ENCODE measurements at places on chromosomes 11 and 22. TPM values are rescaled to one million over a fixed set of nuclear protein-coding genes. Genes with fewer than 3 reads are reported as not detected.

DNA sequence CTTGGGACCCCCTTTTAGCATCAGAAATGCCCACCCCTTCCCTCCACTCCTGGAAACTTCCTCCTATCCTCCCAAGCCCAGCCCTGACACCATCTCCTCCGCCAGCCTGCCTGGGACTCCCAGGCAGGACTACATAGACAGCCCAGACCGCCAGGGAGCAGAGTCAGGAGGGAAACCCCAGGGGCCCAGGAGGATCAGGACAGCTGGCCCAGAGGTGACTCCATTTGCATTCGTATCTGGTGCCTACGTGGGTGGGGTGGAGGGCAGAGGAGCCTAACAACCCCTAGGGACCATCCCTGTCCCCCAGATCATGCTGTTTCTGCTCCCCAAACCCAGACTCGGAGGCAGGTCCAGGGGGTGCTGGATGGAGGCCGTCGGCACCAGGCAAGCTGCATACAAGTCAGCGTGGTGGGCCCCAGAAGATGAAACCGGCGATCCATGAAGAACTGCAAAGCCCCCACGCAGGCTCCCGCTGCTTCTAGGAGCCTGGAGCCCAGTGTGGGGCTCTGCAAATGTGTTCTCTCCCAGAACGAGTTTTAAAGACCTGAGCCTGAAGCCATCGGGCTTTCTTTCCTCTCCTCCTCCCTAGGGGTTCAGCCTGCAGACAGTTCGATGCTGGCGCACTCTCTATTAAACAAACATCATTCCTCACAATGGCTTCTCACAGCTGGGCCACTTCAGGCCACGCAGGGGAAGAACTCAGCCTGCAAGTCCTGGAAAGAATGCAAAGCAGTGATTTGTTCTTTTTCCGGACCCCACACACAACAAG lies 1506.8 kb downstream of the BRD1 start:
- H3K4me1 ChIP-seq, result no peaks in the 10 kb centered on the region
- H3K36me3 ChIP-seq, result no peaks in the 10 kb centered on the region
- no peaks in the 10 kb centered on the region for H3K27me3 ChIP-seq
- no peak for DNase-seq

GRCh38 chr11:32149748-32150147 lies 58.9 kb downstream of the RCN1 start:
- H3K4me1 ChIP-seq, result no peaks in the 10 kb centered on the region
- H3K4me3 ChIP-seq, result no peak overlapping the region
- no peaks in the 10 kb centered on the region for H3K36me3 ChIP-seq
- no peak for DNase-seq

GRCh38 chr11:82927264-82927880 lies 25.8 kb downstream of the DDIAS start:
- H3K4me3 ChIP-seq, result no peak overlapping the region
- no peaks in the 10 kb centered on the region for H3K27me3 ChIP-seq
- no peaks in the 10 kb centered on the region for H3K36me3 ChIP-seq

DNA sequence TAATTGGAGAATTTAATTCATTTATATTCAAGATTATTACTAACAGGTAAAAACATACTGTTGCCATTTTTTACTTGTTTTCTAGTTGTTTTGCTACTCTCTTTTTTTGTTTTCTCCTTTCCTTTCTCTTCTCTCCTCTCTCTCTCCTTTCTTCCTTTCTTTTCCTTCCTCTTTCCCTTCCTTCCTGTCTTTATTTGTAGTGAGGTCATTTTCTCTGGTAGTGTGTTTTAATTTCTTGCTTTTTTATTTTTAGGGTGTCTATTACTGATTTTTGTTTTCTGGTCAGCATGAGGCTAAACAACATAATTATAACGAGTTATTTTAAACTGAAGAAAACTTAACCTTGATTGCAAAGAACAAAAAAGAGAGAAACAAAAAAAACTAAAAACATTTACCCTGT lies 112.4 kb upstream of the SERPIND1 start:
- H3K27ac ChIP-seq, result no peak overlapping the region
- H3K27me3 ChIP-seq, result no peaks in the 10 kb centered on the region
- H3K4me3 ChIP-seq, result no peak overlapping the region
- no peak for DNase-seq

Gene EHF
- total RNA-seq, result 0.35 TPM

Gene SLC22A25
- not detected for total RNA-seq

DNA sequence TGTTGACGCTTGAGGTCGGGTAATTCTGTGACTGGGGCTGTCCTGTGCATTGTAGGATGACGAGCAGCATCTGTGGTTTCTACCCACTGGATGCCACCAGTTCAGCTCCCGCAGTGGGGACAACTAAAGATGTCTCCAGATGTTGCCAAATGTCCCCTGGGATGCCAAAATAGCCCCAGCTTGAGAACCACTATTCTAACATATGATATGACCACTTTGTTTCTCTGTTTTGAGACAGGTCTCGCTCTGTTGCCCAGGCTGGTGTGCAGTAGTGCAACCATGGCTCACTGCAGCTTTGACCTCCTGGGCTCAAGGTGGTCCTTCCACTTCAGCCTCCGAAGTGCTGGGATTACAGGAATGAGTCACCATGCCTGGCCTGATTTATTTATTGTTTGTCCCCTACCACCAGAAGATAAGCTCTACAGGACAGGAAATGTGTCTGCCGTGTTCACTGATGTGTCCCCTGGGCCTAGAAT lies 4.4 kb upstream of the MEN1 start:
- H3K4me1 ChIP-seq, result no peaks in the 10 kb centered on the region
- DNase-seq, result no peak
- H3K4me3 ChIP-seq, result no peak overlapping the region
- no peaks in the 10 kb centered on the region for H3K27me3 ChIP-seq
- H3K27ac ChIP-seq, result no peak overlapping the region
- H3K36me3 ChIP-seq, result no peaks in the 10 kb centered on the region

Gene HPX
- total RNA-seq, result 0.72 TPM

- no peak overlapping the region for H3K4me3 ChIP-seq
- no peaks in the 10 kb centered on the region for H3K27me3 ChIP-seq
- no peaks in the 10 kb centered on the region for H3K4me1 ChIP-seq
- DNase-seq, result no peak
- H3K36me3 ChIP-seq, result no peaks in the 10 kb centered on the region
Measured at GRCh38 chr11:132638423-132638822, 893.9 kb downstream of the OPCML start.

- H3K36me3 ChIP-seq, result no peaks in the 10 kb centered on the region
- no peak overlapping the region for H3K4me3 ChIP-seq
- no peaks in the 10 kb centered on the region for H3K4me1 ChIP-seq
- DNase-seq, result no peak
Measured at GRCh38 chr11:111819161-111819828, 52.1 kb downstream of the ALG9 start.

Gene VSIG10L2
- total RNA-seq, result 0.57 TPM

- H3K27me3 ChIP-seq, result no peaks in the 10 kb centered on the region
- H3K36me3 ChIP-seq, result no peaks in the 10 kb centered on the region
- no peak within 1 kb of the TSS for H3K27ac ChIP-seq
- no peak within 1 kb of the TSS for H3K4me3 ChIP-seq
- no peaks in the 10 kb centered on the region for H3K4me1 ChIP-seq
Measured at GRCh38 chr11:62242021-62242420, at the start of gene SCGB1D2. TSS of gene SCGB1D2 (plus strand) at chr11:62242239. CDS start at chr11:62242308, 69 bp downstream.

- no peak overlapping the region for H3K27ac ChIP-seq
- no peaks in the 10 kb centered on the region for H3K27me3 ChIP-seq
- DNase-seq, result no peak
- no peaks in the 10 kb centered on the region for H3K4me1 ChIP-seq
Measured at GRCh38 chr11:102833731-102834130, 9.7 kb downstream of the MMP3 start.

DNA sequence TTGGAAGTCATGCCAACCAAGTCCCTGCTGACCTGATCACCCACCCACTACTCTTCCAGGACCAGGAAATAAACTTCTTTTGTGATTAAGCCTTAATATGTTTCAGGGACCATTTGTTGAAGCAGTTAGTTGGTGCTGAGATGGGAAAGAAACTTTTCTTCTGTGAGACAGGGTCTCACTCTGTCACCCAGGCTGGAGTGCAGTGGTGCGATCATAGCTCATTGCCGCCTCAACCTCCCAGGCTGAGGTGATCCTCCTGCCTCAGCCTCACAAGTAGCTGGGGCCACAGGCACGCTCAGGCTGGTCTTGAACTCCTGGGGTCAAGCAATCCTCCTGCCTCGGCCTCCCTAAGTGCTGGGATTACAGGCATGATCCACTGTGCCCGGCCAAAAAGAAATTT lies 10.6 kb downstream of the SUSD2 start:
- DNase-seq, result no peak
- no peaks in the 10 kb centered on the region for H3K36me3 ChIP-seq
- H3K27ac ChIP-seq, result no peak overlapping the region
- no peaks in the 10 kb centered on the region for H3K27me3 ChIP-seq
- H3K4me1 ChIP-seq, result peaks cover 5% of the 10 kb centered on the region
- no peak overlapping the region for H3K4me3 ChIP-seq

- H3K27me3 ChIP-seq, result no peaks in the 10 kb centered on the region
- H3K27ac ChIP-seq, result no peak overlapping the region
- DNase-seq, result no peak
- H3K36me3 ChIP-seq, result no peaks in the 10 kb centered on the region
Measured at GRCh38 chr11:62013537-62014476, 46.4 kb upstream of the FTH1 start.

DNA sequence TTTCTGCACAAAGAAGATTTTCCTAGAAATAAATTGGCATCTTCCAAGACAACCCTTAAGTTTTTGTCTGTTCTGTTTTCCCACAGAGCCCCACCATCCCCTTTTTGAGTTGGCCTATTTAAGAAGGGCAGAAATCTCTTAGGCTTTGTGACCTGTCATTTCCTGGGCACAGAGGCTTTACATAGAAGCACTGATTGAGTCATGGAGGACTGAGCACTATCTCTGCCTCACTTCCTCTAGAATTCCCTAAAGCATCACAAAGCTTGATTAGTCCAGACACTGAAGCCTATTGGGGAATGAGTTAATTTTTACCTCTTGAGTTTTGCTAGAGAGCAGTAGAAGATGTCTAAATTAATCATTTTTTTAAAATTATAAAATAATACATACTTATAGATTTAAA lies 25.4 kb downstream of the TRIM44 start:
- no peaks in the 10 kb centered on the region for H3K36me3 ChIP-seq
- no peaks in the 10 kb centered on the region for H3K4me1 ChIP-seq
- H3K27me3 ChIP-seq, result no peaks in the 10 kb centered on the region

DNA sequence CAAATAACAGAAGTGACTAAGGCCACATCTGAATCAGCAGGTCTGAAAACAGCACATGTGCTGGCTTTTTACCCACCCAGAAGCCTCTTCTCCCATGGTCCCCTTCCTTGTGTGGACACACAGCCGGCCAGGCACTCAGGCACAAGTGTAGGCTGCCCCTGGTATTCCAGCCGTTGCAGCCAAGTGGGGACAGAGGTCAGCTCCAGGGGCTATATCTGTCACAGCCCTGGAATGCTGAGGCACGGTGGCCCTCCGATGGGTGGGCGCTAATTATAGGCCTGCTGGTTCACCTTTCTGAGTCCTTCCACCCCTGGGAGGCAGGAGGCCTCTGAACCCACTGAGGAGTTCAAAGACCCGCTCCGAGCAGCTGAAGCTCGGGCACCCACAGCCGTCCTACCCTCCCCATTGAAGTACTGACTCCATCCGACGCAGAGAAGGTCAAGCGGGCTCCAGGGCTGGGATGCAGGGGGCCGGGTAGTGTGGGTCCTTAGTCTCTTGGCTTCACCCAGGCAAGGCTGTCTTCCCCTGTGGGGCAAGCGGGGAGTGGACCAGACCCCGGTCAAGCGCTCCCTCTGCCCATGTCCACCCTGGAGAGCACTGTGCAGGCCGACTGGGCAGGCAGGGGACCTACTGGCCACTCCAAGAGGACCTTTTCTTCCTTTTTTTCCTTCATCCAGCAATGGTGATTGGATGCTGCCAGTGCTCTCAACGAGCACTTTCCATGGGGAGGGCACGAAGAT lies 14.3 kb downstream of the FGF3 start:
- no peaks in the 10 kb centered on the region for H3K4me1 ChIP-seq
- no peaks in the 10 kb centered on the region for H3K36me3 ChIP-seq
- DNase-seq, result no peak

Gene JAML
- total RNA-seq, result 1.1 TPM

DNA sequence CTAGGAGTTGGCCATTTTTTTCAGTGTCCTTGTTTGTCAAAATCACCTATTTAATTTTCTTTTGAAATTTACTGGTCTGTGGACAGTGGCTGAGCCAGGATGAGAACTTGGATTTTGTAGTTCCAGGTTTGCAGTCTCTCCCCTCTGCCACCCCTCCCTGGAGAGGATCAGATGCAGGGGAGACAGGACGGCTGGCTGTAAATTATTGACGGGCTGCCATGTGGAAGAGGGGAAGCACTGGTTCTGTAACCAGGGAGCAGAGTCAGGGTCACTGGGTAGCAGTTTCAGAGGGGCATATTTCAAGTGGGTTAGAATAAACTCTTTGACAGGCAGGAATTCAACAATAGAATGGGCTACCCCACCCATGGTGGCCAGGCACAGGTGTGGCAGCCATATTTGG lies 20.6 kb upstream of the YWHAH start:
- no peak overlapping the region for H3K27ac ChIP-seq
- H3K4me1 ChIP-seq, result no peaks in the 10 kb centered on the region
- no peak for DNase-seq

DNA sequence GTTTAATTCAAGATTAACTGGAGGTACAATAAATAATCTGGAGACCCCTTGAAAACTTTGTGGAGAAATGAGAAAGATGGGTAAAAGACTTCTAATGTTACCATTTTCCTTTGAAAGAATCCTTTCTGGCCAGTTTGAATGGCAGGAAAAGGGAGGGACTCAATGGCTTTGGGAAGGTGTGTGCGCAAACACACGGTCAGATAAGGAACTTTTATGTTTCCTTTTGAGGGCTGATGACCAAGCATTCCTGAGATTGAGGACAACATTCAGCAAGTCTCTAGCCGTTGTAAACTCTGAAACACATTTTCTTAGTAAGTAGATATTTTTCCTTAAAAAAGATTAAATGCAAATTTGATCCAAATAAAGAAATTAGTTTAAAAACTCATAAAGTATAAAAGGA lies 909.7 kb upstream of the TENM4 start:
- no peaks in the 10 kb centered on the region for H3K36me3 ChIP-seq
- no peaks in the 10 kb centered on the region for H3K4me1 ChIP-seq
- H3K4me3 ChIP-seq, result no peak overlapping the region
- no peak for DNase-seq

Gene PLAAT5
- 5.7 TPM for total RNA-seq

DNA sequence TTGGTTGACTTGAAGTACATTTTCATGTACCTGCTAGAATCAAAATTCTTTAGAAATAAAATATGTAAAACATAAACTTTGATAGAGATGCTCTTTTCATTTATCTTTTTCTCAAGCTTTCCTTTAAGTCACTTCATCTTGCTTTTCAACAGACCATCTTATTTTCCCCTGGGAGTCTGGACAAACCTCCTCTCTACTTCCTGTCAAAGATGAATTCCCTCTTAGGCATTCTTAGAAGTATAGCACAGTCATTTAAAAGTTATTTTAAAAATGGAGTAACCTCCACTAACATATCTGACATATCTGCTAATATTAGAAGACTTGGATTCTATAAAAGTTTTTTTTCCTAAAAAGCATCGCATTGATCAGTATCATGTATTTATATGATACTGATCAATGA lies 84.8 kb upstream of the PAX6 start:
- DNase-seq, result no peak
- no peaks in the 10 kb centered on the region for H3K36me3 ChIP-seq
- no peaks in the 10 kb centered on the region for H3K27me3 ChIP-seq
- H3K4me3 ChIP-seq, result no peak overlapping the region
- H3K4me1 ChIP-seq, result no peaks in the 10 kb centered on the region

Measured in ovary (tissue), 10 donors.